ENCODE measurements at places on chromosomes 16 and 17. TPM values are rescaled to one million over a fixed set of nuclear protein-coding genes. Genes with fewer than 3 reads are reported as not detected.

CCL14 gene
- 21.9 TPM for total RNA-seq

SOST gene
- not detected for total RNA-seq

KCNG4 gene
- total RNA-seq, result not detected

KRT9 gene
- total RNA-seq, result 0.32 TPM

SAMD14 gene
- total RNA-seq, result 3.7 TPM

All from adrenal gland (tissue), 19 donors.